ENCODE measurements at places on chromosomes 7 and 10.

- no peak for DNase-seq
These were observed 8.5 kb downstream of the CACUL1 start for GRCh38 chr10:118746246-118746645.

- DNase-seq = no peak
These were observed 5.0 kb upstream of the SEC31B start for GRCh38 chr10:100524638-100525037.

GRCh38 chr7:157572622-157573021 lies 235.8 kb downstream of the DNAJB6 start:
- no peak for DNase-seq

DNA sequence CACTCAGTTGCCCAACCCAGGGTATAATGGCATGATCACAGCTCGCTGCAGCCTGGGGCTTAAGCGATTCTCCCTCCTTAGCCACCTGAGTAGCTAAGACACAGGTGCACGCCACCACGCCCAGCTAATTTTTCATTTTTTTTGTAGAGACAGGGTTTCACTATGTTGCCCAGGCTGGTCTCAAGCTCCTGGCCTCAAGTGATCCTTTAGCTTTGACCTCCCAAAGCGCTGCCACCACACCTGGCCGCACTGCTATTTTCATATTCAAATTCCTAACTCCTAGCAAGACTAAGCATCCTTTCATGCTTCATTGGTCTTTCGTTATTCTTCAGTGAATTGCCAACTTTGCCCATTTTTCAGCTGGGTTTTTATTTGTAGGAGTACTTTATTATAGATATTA lies 30.4 kb upstream of the DAGLB start:
- no peak for DNase-seq

- no peak for DNase-seq
These were observed 14.4 kb downstream of the MPLKIP start for GRCh38 chr7:40120020-40120419.

- DNase-seq = no peak
These were observed 51.1 kb downstream of the GPAM start for GRCh38 chr10:112132435-112132834.

- DNase-seq = no peak
These were observed 168.3 kb downstream of the PTPRN2 start for GRCh38 chr7:158419238-158419785.

- DNase-seq = peak; percentile 19
These were observed 203.4 kb downstream of the SLC25A13 start for GRCh38 chr7:96118449-96119001.

DNA sequence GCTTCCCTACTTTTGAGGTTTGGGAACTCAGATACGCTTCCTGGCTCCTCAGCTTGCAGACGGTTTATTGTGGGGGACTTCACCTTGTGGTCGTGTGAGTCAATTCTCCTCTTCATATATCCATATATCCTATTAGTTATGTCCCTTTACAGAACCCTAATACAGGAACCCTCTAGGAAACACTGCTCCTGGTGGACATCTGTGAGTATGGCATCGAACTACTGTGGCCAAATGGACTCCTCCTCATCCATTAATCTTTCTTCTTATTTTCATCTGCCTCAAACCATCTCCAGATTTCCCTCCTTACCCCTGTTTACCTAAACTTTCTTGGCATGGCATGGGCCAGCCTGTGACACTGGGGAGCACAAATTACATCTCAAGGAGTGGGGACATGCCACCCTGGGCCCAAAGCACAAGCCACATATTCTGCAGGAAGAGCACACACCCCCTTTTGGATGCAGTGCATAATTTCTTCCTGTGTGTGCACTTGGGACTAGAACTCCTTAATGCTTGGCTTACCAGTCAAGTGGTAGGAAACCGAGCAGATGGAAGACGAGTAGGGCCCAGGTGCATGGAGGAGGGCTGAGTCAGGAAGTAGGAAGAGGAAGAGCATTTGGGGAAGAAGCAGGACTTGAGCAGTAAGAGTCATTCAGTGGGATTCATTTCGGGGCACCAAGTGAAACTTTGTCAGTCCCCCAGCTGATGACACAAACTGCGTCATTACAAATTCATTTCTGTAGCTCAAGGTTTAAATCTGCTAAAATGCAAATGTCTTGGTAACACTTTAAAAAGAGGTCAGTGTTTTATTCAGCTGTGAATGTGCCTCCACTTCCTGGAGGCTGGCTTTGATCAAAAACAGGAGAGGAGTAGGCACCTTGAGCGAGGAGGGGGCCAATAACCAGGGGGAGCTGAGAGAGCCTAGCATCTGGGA lies 80.8 kb upstream of the PLXNA4 start:
- DNase-seq = no peak

GRCh38 chr10:1212571-1213141 lies 156.5 kb downstream of the WDR37 start:
- no peak for DNase-seq

GRCh38 chr10:62635127-62635526 lies 169.4 kb upstream of the ADO start:
- DNase-seq = no peak

- DNase-seq = no peak
These were observed 43.1 kb downstream of the UBE2H start for GRCh38 chr7:129909669-129910068.

DNA sequence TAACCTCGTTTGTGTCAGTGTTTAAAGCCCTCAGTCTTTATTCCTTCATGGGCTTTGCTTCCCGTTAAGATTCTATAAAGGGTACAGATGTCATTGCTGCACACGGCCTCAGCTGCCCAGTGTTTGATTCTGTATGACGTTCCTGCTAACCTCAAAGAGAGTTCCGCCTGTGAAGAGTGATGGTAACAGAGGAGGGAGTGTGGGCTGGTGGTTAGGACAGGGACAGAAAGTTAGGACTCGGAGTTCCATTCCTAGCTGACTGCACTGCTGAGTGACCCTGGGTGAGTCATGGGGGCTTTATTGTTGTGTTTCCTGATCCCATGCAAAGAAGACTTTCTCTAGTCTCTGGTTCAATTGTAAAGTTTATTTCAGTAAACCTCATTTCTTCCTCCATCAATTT lies 227.1 kb downstream of the DYNC1I1 start:
- DNase-seq = no peak

DNA sequence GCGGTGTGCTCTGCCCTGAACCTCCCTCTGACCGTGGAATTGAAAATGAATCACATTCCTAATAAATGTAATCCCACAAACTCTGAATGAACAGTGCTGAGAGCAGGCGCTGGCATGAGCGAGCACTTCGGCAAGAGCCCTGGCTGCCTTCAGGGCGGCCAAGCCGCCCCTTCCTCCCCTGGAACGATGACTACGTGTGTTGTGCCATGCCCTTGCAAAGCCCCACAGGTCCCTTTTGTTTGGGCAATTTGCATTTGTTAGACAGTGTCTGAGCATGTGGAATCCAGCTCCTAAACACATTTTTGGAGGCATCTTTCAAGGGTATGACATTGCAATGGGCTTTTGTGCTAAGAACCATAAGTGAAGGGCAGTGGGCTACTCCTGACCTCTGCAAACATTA lies 95.6 kb upstream of the MKI67 start:
- no peak for DNase-seq

DNA sequence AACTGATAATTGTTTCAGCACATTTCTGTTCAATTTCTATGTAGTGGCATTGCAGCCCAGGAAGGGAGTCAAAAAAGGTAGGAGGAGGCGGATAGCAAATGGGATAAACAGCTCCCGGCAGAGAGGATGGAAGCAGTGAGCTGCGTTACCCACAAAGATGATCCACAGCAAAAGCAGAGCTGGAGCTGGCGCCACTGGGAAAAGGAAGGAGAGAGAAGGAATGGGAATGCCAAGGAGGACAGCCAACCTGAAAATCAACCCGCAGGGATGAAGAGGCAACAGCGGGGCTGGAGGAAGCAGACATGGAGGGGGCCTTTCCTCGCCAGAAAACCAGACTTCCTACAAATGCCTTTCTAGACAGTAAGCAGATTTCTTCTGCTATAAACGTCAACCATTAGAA lies 82.7 kb upstream of the ADAM12 start:
- DNase-seq = no peak

- DNase-seq = peak; percentile 22
These were observed 157.3 kb downstream of the CTTNBP2 start for GRCh38 chr7:117715784-117716445.

DNA sequence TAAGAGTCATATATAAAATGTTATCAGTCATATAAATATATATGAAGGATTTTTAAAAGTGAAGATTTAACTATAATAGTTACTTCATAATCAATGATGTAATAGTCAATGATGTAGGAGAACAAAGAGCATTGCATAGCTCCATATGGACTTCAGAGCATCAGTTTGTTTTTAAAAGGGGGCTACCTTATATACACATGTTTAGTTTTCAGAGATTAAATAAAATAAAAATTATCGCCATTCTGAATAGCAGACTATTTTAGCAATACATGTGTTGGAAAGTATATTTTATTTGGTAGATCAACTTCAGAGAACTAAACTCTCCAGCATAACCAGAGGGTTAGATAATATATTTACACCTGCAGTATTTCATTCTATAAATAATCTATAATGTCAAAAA lies 29.1 kb upstream of the EPC1 start:
- DNase-seq = no peak

DNA sequence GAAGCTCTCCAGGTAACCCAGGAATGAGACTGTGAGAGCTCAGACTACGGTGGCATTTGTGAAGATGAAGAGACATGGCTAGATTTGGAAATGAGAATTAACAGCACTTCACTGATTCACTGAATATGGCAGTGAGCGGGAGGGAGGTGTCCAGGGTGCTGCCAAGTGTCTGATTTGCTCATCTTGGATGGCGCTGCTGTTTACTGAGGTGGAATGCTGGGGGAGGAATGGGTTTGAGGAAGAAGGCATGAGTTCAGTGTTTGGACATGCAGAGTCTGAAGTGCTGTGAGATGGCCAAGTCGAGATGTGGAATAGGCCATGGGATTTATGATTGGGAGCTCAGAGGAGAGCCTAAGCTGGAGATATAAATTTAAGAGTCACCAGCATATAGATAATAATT lies 437.1 kb upstream of the NPVF start:
- no peak for DNase-seq

DNA sequence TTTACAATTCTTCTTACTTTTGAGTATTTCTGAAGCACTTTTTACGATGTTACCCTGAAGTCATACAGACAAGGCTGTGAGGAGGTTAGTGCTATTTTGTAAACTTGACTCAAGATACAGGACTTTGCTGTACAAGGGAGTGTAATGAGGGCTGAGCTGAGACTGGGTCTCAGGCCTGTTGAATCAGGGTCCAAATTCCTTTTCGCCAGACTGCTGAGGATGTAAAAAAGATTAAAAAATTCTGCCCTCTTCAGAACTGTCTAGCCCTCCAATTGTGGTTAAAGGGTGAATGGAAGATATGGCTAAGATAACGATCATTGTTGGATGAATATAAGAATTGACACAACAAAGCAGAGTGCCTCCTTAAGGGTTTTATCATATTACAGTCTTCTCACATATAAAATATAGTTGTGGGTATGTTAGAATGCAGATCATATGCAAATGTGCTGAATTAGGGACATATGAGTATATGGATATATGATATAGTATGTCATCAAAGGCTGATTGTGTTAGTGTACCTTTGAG lies 165.4 kb downstream of the SUGCT start:
- DNase-seq = no peak

DNA sequence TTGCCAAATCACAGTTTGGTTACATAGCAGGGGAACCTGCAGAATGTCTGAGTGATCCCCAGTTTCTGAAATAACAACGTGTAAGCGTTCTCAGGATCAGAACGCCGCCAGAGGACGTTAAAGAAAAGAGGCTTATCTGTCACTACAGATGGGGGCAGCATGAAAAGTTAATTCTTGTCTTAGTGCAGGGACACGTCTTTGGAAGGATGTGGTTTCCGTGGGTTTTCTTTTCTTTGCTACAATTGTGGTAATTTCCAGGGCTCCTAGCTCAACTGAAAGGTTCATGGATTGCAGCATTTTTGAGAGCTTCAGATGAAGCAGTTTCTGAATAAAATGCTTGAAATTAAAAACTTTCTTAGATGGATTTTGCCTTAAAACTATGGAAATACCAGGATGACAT lies 106.6 kb downstream of the PRKCQ start:
- DNase-seq = no peak

DNA sequence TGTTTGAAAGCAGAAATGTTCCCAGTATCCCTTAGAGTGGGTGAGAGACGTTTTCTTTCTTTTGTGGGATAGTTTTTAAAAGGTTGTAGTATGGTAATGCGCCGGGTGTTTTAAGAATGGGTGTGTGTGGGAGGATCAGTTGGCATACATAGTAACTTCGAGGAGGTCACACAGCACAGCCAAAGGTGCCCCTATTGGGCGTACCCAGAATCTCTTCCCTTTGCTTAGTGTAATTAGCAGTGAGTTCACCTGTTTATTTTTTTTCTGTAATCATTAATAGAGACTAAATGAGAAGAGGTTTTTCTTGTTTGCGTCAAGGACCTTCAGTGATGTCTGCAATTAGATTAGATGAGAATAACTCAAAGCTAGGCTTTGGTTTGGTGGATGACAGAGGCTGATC lies 1.5 kb downstream of the PLEKHA8 start:
- DNase-seq = no peak

- DNase-seq = no peak
These were observed 118.7 kb downstream of the HIPK2 start for GRCh38 chr7:139658908-139659675.

DNA sequence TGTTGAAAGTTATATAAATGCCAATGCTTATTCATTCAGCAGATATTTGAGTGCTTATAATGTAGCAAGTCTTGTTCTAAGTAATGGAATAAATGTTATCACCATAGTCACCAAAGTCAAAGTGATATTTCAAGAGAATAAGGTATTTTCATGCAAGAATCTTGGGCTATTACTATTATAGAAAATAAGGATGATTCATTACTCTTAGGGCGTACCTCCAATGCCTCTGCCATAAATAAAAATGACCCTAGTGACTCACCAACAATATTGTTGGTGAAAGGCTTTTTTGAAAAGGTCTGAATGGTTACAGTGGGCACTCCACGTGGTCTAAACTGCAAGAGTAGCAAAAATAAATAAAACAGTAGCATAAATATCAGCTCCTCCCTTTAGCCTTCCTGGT lies 68.4 kb downstream of the RALA start:
- DNase-seq = no peak

DNA sequence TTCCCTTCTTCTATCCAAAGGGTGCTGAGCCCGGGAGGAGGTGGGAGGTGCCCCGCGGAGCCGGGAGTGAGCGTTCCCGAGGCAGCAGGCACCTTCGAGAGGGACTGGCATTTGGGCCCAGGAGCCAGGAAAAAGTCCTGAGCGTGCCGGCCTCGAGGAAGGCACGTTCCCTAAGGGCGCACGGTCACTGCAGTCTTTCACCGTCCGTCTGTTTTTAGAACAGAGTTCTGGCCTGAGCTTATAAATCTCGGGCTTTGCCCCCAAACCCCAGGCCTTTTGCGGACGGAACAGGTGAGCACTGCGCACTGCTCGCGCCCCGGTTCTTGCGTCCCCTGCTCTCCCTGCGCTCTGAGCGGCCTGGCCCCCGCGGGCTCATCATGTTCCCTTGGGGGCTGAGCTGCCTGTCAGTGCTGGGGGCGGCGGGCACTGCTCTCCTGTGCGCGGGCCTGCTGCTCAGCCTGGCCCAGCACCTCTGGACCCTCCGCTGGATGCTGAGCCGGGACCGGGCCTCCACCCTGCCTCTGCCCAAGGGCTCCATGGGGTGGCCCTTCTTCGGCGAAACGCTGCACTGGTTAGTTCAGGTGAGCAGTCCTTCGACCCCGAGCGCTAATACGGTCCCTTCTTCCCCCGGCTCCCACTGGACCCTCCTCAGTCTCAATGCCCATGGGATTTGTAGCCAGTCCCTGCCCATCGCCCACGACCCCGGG lies 442 bp downstream of the CYP26C1 start:
- no peak for DNase-seq

Measured in nephron progenitor cell (in vitro differentiated cells).